GM12891 (cell line): ENCODE measurements at places on chromosomes 1 and 21.

- DNase-seq = no peak
Measured at GRCh38 chr1:200929530-200930278, 35.0 kb downstream of the INAVA start.

GRCh38 chr1:119653135-119653838, 5.2 kb upstream of the ZNF697 start:
- no peak for DNase-seq

GRCh38 chr1:183597656-183598347, 7.5 kb upstream of the NCF2 start:
- DNase-seq = no peak

DNA sequence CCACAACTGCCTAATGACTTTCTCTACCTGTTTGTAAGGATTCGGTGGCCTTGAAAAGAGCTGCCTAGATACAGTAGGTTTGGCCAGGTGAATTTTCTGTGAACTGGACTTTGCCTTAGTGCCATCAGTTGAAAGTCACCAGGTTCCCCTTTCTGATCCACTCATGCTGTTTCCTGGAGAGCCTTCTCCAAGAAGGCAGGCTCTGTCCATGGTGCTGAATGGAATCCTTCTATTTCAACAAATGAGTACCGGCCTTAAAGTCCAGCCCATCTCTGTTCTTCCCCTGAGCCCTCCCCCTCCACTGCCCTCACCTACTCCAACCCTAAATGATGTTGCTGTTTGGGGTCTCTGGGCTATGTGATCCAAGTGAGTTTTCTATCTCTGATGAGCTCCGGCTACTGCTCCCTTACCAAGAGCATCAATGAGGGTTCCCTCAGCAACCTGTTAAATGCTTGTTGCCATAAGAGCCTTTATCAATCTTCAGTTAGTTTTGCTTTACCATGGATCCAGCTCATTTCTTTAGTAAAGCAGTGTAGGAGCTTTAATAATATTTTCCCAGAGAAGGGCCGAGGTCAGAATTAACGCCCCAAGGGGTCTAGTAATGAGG, 500.4 kb downstream of the PTPRU start:
- DNase-seq = no peak

DNA sequence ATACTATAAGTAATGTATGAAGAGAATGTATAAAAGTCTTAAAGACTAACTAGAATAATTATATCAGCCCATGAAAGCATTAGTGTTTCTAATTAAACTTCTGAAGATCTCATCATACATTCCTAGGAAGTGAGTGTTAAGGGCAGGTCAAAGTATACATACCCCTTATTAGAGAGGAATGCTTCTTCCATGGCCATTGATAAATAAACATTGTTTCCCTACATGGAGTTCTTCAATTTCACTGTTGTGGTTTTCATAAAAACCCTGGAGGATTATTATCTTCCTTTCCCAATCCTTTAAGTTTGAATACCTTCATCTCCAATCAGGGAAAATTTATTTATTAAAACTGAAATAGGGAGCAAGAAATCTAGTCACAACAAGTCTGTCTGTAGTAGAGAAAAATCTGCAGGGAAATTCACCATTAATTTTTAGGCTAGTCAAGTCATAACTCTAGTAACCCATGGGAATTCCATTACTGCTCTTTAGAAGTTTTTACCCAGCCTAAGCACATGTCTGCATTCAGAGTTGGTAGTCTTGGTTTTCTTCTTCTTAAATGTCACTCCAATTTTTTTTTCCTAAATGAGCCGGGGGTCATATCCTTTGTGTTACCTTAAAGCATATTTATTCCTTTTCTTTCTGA, 147.0 kb downstream of the TNFSF18 start:
- no peak for DNase-seq
